ENCODE measurements at places on chromosomes 2 and 18. TPM values are rescaled to one million over a fixed set of nuclear protein-coding genes. Genes with fewer than 3 reads are reported as not detected.

The MRPL53 gene
- total RNA-seq = 72.5 TPM

The ANKRD62 gene
- total RNA-seq = not detected

The UCN gene
- 2.8 TPM for total RNA-seq

DNA sequence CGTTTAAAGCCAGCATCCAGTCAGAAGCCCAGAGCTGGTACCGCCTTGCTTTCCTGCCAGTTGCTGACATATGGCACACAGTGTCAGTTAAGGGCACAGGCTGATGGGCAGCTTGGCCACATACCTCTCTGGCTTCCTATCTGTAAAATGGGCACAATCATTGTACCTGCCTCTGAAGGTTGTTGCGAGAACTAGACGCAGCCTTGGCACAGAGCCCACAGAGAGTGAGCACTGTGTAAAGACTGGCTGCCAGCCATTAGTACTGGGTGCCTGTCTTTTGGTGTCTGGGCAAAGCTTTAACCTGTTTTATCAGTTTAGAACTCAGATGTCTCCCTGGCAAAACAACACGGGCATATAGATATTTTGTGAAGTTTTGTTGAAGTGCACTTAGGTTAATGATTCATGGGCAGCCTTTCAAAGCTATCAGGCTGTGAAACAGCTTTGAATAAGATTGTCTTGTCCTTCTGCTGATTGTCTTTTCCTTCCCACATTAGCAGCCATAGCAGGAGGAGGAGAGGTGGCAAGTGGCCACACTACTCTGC is 269.5 kb downstream of the NEDD4L start:
- no peak for DNase-seq

The STPG4 gene
- 0.44 TPM for total RNA-seq

The TFCP2L1 gene
- 0.02 TPM for total RNA-seq

- no peak for DNase-seq
Observed at GRCh38 chr2:10490806-10491291, 42.7 kb upstream of the ODC1 start.

The SERPINB13 gene
- not detected for total RNA-seq

DNA sequence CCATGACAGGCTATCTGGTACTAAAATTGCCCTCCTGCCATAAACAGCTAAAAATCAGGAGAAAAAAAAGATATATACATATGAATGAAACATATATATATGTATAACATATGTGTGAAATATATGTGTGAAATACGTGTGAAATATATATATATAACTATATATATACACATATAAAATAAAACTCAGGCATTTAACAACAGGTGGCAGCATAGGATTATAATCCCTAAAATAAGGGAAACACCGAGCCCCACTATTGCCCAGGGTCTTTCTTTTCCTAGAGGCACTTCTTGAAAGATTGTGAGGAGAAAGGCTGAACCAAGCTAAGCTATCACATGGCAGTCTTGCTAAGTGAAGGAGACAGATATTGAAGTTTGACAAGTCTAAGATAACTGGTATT is 65.9 kb upstream of the CYTIP start:
- no peak for DNase-seq

Data from activated CD4-positive, alpha-beta T cell treated with anti-CD3 and anti-CD28 coated beads, Interleukin-2, amount 10 ng/mL, durations not matched to agents 7 days and 5 days (primary cell).